ENCODE measurements at places on chromosomes 7 and 10. TPM values are rescaled to one million over a fixed set of nuclear protein-coding genes. Genes with fewer than 3 reads are reported as not detected.

Gene MMP21
- polyA plus RNA-seq, result 0.04 TPM

Gene MYOZ1
- not detected for polyA plus RNA-seq

Gene GHRHR
- not detected for polyA plus RNA-seq

Gene GSTO1
- polyA plus RNA-seq, result 152 TPM

Gene GDF10
- 0.10 TPM for polyA plus RNA-seq
